Aorta (tissue), 5 donors: ENCODE measurements at places on chromosomes 4 and X.

- DNase-seq, result no peak
These were observed 331.0 kb upstream of the PCDH10 start for GRCh38 chr4:132818091-132818490.

- DNase-seq, result no peak
These were observed 1.4 kb downstream of the RBMX start for GRCh38 chrX:136879001-136879687.

- DNase-seq, result no peak
These were observed 25.9 kb downstream of the COL25A1 start for GRCh38 chr4:109276482-109277095.

DNA sequence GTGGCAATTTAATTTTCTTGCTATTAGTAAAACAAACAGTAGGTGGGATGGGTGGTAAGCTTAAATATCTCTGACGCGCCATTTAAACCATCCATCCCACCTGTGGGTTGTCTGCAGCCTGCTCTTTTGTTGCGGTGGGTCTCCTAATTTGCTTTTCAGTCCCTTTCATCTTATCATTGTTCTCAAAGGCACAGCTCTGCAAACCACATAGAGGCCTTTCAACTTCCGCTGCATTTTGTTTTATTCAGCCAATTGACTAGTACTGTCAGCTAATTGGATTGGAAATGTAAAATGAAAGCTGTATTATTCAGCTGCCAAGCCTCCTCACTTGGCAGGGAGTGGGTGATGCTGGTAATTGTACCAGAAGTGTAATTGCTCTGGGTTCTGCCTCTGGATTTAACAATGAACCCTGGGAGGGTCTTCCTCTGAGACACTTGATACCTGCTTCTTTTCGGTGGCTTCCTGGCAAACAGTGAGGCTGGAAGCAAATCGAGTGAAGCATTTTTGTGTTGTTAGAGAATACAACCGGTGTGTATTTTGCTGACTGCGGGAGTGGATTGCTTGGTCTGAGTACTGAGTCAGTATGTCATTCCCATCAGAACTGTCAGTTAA lies 165.6 kb downstream of the FRAS1 start:
- DNase-seq, result no peak

GRCh38 chrX:67545893-67546495 lies 2.2 kb downstream of the AR start:
- DNase-seq, result peak; percentile 85
